ENCODE measurements at places on chromosomes 12 and 14.

- DNase-seq, result peak; percentile 66
These were observed 183.6 kb upstream of the G2E3 start for GRCh38 chr14:30375296-30375892.

- DNase-seq, result no peak
These were observed 1.2 kb upstream of the FBXO33 start for GRCh38 chr14:39433452-39433813.

GRCh38 chr12:69929531-69929930 is 104.5 kb downstream of the MYRFL start:
- no peak for DNase-seq

DNA sequence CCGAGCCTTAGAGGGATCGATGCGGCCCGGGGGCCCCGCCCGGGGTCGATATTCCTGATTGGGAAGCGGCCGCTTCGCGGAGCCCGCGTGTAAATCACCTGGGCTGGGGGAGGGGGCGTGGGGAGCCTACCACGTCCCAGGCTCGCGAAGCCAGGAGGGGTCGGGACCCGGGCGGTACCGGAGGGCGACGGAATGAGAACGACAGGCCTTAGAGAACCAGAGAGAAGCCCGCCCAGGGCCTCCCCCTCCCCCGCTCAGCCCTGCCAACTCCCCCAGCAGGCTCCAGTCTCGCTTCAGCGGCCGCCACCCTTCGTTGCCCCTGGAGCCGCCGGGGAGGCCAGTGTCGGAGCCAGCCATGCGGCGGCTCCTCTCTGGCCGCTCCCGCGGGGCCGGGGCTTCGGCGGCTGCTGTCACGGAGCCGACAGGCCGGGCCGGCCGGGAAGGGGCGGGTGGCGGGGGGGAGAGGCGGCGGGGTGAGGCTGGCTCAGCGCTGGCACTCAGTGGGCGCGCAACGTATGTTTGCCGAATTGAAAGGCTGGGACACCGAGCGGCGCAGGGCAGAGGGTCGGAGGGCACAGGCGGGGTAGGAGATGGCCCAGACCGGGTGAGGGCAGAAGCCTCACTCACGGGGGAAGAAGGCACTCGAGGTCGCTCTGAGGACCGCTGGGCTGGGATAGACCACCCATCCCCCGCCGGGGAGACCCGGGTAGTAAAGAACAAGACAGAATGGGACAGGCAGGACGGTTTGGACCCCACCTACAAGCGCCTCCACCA is 1.4 kb upstream of the DNAJC22 start:
- DNase-seq, result no peak

DNA sequence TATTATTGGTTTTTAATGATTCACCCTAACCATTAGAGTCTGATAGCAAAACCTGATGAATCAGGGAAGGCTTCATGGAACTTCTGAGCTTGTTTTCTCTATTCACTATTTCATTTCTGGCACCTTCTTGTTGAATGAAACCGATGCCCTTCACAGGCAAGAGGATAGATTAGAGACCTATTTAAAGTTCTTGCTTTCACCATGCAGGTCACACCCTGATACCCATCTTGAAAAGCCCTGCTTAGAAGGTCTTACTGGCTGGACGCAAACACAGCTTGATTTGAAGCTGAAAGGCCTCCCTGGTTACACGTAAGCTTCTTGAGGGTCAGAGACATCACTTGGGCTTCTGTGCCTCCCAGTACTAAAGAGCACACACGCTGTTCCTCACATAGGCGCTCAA is 29.2 kb downstream of the TMEM229B start:
- no peak for DNase-seq

DNA sequence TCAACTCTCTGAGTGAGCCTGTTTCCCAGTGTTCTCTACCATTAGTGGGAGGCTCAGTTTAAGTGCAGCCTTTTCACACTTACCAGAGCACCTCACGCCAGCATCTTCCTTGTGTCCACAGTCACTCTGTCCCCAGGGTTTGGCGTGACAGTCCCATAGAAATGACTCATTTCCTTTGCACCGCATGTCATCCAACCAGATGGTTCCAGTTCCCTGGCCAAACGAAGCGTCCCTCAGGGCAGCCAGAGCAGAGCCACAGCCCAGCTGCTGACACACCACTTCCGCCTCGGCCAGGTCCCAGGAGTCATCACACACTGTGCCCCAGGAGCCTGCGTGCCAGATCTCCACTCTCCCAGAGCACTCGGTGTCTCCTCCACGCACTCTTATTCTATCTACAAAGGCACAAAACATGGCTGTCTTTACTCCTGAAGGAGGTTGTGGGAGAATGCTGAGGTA is 65.4 kb downstream of the ACSM4 start:
- DNase-seq, result no peak

DNA sequence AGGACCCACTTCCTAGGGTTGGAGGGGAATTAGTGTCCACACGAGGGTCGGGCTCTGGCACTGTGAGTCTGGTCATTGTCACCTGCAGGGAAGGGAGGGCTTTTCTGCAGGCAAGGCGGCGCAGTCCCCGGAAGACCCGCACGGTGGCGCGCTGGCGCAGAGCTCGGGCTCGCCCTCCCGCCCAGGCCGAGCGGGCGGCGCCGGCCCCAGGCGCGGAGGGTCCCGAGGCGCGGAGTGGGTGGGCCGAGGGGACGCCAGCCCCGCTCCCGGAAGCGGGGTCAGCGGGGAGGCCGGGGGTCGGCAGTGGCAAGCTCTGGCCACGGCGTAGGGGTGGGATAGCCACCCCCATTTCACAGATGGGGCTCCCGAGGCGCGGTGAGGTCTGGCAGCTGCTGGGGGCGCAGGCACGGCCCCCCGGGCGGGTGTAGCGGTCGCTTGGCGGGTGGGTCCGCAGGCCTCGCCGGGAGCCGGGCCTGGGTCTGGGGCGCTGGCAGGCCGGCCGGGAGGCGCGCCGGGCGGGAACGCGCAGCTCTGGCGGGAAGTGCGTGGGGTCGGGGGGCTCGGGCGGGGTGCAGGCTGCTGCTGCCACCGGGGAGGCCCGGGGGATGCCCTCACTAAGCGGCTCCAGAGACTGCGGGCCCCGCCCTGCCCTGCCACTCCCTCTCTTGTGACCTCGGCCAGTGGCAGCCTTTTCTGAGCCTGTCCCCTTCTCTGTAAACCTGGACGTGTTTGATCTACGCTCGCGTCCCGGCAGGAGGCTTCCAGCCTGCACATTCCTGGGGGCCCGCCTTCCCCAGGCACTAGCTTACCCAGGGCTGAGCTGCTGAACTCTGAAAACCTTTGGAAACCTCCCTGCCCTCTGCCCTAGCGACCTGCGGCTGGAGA is 46.1 kb downstream of the CYP46A1 start:
- DNase-seq, result peak; percentile 69
